ENCODE measurements at places on chromosomes 7 and 10. TPM values are rescaled to one million over a fixed set of nuclear protein-coding genes. Genes with fewer than 3 reads are reported as not detected.

The PNLIPRP3 gene
- not detected for polyA plus RNA-seq

The CLCN1 gene
- polyA plus RNA-seq, result not detected

The ZPBP gene
- not detected for polyA plus RNA-seq

The ENKUR gene
- 0.12 TPM for polyA plus RNA-seq

The GHRHR gene
- not detected for polyA plus RNA-seq

The SEMA3C gene
- polyA plus RNA-seq, result 0.18 TPM

The VAX1 gene
- not detected for polyA plus RNA-seq

GRCh38 chr10:51422311-51423120 lies 276.9 kb downstream of the CSTF2T start:
- peak; percentile 54 for DNase-seq

DNA sequence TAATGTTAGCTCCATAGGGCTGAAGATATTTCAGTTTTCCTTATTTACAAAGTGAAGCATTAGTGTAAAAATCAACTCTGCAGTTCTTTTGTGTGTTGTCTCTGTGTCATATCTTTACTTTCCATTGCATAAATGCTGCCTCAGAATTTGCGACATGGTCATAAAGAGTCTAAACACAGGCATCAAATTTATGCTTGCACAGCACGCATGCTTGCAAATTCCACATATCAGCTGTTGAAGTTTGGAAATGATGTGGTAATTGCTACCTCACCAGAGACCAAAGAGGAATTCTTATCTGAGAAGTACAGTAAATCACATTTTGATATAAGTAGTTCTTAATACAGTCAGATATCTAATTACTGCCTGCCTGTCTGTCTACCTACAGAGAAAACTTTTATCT lies 348.2 kb upstream of the GRM3 start:
- DNase-seq, result no peak

- DNase-seq, result no peak
These were observed 28.5 kb downstream of the CXCL12 start for GRCh38 chr10:44356139-44357022.

DNA sequence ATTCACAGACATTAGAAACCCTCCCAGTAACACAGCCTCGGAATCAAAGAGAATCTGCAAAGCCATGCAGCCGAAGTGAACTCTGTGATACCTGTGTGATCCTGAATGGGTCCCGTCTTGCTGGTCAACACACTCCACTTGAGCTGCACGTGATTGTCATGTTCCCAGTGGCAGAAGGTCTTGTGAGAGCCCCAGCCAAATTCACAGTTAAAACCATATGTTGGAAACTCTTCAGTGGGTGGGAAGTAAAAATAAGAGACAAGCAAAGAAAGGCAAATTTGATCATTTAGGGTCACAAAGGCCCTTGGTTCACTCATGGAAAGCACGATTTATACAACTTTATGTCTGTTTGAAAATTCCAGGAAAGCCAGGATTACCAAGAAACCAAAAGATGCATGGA lies 142.3 kb downstream of the NRP1 start:
- DNase-seq, result no peak

DNA sequence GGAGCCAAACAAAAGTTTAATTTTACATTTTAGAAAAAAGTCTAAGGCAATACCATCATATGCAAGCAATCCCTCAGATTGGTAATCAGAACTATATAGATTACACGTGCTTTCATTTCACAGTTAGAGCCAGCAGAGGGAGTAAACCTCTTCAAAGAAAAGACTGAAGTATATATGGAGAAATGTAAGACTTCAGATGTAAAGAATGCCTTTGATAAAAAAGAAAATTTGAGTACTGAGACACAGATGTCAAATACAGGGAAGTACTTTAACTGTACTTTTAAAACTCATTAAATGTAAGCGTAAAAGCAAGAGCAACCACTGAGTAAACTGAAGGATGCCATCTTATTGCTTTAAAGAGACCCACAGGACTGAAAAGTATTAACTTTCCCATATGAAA lies 101.4 kb upstream of the FAM133B start:
- peak; percentile 30 for DNase-seq

DNA sequence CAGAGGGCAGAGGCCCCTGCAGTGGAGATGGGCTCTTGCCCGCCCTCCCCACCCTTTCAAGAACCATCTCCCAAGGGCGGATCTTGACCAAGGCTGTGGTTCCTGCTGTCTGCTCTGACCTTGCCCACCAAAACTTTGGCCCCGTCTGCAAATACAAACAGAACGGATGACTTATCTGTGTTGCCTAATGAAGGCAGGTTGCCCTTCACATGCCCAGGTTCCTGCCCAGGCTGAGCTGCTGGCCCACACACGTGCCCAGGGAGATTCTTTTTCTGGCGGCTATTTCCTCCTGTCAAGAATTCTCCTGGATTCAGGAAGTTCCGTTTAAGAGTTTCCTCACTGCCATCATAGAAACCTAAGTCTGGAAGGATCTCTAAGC lies 78.3 kb downstream of the PROSER2 start:
- no peak for DNase-seq

DNA sequence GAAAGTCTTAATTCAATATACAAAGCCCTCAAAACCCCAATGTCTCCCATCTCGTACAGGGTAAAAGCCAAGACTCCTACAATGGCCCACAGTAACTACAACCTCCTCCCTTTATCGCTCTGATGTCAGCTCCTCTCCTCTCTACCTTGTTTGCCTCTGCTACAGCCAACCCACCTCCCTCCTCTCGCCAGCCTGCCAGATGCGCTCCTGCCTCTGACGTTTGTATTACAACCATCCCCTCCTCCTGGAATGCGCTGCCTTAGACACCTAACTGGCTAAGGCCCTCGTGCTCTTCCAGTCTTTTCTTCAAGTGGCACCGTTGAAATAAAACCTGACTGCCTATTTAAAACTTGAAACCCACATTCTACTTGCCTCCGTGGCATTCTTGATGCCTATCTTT lies 115.3 kb upstream of the MYO3A start:
- no peak for DNase-seq

DNA sequence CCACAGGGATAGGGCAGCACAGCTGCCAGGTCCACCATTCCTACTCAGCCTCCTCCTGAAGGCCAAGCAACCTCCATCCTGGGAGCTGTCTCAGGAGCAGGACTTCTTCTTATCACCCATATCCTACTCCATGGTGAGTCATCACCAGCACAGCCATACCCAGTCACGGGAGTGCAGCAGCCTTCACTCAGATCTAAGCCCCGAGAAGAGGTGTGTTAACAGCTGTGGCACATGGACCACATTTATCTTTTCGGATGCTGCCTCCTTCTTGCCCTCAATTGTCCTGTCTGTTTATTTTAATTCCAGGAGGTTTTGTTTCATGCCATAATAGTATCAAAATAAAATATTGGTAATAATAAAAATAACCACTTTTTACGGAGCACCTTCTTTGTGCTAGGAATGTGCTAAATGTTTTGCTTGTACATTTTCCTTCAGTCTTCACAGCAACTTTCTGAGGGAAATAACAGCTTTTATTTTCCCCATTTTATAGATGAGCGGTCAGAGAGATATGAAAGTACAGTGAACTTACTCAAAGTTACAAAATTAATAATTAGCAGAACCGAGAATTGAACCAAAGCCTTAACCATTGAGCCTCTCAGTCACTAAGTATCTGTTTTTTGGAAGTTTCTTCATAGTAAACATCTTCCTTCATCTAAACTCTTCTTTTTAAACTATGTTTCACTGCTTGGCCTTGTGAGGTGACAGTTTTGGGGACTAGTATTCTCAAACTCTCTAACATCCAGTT lies 2.5 kb upstream of the KEL start:
- no peak for DNase-seq

DNA sequence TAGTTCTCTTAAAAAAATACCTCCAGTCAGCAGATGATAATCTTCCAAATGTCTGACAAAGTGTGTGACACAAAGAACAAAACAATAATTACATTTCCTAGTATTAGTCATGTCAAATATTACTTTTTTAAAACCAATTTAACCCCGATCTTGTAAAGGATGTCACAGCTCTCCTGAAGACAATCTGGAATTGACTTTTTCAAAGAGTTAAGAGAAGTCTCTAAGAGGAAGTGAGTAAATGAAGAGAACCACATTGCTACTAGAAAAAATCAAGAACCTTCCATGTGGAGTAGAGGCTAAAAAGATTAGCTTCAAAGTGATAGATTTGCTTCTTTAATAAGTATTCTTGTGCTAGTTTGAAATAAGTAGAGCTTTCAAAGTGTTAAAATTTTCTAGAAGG lies 218.2 kb upstream of the IMMP2L start:
- DNase-seq, result no peak

DNA sequence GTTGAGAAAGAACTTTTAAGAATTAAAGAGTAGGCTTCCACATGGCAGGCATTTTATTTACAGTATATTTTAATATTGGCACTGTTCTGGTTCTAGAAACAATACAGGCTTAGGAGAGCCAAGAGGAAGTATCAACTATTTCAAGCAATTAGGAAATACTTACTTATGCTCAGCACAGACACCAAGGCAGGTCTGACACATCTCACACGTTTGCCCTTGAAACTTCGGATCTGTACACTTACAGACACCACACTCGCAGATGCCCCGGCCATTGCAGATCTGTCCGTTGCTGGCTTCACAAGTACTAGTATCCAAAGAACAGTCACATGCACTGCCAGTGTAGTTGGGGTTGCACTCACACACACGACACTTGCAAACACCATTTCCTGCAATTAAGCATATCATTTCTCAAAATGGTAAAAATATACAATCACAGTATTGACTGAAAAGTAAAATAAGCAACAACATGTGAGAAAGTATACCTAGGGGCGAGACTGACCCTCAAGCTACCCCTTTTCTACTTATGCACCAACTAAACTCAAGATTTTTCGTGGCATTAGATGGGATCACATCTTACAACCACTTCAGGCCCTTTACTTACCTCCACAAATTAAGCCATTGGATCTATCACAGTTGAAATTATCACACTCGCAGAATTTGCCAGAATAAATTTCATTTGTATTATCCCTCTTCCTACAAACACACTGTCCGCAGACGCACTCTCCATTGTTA lies 46.6 kb downstream of the ITGB1 start:
- no peak for DNase-seq

GRCh38 chr10:101828766-101829551 lies 10.7 kb upstream of the OGA start:
- no peak for DNase-seq

DNA sequence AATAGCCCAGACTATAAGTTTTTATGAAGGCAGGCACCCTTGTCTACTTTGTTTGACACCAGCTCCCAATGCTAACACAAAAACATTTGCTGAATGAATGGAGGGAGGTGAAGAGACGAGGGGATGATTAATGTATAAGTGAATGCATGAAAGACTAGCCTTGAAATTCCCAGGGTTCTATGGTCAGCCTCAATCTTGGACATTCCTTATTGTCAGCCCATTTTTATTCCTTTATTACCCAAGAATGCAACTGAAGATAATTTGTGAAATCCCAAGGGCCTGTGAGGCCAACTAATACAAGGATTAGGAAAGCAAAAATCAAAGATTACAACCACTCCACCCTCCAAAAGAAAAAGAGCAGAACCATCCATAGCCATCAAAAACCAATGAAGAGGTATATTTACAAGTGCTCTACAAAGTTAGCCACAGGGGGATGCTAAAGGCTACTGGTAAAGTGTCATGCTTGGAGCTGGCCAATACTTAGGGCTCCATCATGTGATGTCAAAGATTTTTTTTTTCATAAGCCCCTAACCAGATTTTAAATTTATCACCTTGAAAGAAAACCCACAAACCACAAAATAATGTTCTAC lies 40.0 kb upstream of the ASAH2 start:
- DNase-seq, result no peak

- DNase-seq, result no peak
These were observed 27.4 kb upstream of the EGR2 start for GRCh38 chr10:62843600-62843999.

All from immature natural killer cell (primary cell).